T47D (cell line): ENCODE measurements at places on chromosomes 1 and 21.

- DNase-seq, result peak; percentile 22
Observed at GRCh38 chr1:210342986-210343780, 14.5 kb downstream of the HHAT start.

DNA sequence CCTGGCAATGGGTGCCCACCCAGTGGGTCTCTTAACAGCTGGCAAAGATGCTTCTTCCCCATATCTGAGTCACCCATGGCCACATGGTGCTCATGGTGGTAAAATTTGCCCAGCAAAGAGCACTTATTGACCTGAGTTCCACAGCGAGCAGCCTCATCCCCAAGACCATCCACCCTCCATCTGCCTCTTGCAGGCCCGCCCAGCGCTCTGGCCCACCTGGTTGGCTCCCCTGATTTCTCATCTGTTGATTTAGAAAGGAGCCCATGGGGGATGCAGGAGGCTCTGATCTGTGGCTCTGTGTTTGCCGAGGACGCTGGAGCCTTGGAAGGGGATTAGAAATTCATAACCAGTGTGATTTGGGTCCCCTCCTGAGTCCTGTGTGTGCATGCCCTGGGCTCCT is 657.5 kb downstream of the PTPRU start:
- no peak for DNase-seq

- DNase-seq, result no peak
Observed at GRCh38 chr1:169879034-169879840, 14.5 kb downstream of the SCYL3 start.

- peak; percentile 98 for DNase-seq
Observed at GRCh38 chr1:227762231-227762911, 27.1 kb downstream of the SNAP47 start.

DNA sequence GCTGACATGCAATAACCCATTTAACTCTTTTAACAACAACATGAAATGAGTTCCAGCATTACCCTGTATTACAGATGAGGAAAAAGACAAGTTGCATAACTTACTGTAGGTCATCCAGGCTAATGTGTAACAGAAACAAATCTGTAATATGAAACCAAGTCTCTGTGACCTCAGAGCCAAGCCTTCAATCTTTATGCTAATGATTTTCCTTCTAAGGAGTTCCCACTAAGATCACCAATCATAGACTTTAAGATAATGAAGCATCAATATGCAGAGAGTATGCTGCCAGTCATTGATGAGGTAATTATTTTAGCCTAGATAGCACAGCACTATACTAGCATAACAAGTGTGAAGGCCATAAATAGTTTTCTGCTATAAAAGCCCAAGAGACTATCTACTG is 35.6 kb upstream of the RNPC3 start:
- no peak for DNase-seq

GRCh38 chr1:228500901-228501871 is 14.0 kb downstream of the RNF187 start:
- peak; percentile 80 for DNase-seq

DNA sequence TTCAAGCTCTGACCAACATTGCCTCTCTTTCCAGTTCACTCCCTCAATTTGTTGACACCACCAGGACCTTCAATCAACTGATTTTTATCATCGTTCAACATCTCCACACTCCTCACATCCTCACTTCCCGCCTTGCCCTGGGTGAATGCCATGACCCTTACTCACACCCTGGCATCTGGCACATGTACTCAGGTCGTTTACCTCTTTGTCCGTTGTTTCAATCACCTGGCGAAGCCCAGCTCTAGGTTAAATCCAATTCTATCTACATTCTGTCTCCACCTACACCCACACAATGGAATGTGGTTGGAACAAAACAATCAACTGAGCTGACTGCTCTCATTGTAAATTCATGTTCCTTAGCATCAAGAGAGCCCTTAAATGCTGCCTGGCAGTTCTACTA is 24.2 kb upstream of the TBX15 start:
- DNase-seq, result no peak

GRCh38 chr1:85438353-85438752 is 26.6 kb downstream of the DDAH1 start:
- DNase-seq, result no peak

DNA sequence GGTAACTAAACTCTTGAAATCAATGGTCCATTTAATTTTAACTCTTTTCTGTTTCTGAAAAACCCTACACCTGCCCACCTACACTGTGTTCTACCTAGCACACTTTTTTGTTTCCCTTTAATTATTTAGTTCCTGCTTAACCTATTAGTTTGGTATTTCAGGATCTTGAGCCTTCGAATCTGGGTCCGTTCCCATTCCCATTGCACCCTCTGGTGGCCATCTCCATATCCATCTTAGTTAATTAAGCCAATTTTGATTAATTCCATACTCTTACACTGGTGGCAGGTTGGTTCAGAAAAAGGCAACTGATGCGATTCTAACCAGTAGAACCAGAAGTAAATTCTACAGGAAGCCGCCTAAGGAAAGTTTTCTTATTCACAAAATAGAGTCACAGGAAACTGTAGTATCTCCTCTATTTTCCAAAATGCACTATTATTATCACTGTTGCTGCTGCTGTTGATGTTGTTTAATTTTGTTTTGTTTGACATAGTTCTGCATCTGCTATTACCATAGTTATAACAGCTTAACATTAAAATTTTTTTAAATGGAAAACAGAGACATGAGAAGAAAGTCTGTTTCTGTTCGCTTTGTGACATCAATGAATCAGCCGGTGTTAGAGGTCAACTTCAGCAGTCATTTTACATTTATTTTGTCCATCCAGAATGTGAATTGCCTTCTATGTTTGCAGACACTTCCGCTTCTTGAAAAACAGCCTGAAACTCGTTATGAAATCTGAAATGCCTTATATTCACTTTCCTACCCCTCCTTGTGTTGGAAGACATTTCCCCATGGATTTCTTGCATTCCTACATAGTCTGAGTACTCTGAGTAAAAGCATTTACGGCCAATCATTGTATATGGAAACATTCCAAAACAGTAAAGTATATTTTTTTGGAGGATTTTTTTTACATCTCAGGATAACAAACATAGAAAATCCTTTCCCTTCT is 115.5 kb upstream of the NCAM2 start:
- peak; percentile 73 for DNase-seq

- no peak for DNase-seq
Observed at GRCh38 chr21:20572582-20572981, 425.6 kb upstream of the NCAM2 start.

GRCh38 chr1:168653567-168653966 is 75.4 kb downstream of the DPT start:
- no peak for DNase-seq

DNA sequence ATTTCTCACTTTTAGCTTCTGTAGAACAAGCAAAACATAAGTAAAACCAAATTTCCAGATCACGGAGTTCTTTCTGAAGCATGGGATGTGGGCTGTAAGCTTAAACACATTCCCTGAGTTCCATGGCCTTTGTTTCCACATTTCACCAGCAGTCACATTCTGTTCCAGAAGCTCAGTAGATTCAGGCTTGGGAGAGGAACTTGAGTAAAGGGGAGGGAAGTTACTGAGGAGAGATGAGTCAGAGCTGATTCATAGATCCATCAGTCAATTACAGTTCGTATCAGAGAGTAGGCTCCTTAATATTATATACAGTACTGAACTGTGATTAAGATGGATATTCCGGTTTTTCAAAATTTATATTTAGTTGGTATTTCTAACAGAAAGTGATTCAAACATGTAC is 614.3 kb downstream of the NCAM2 start:
- no peak for DNase-seq

DNA sequence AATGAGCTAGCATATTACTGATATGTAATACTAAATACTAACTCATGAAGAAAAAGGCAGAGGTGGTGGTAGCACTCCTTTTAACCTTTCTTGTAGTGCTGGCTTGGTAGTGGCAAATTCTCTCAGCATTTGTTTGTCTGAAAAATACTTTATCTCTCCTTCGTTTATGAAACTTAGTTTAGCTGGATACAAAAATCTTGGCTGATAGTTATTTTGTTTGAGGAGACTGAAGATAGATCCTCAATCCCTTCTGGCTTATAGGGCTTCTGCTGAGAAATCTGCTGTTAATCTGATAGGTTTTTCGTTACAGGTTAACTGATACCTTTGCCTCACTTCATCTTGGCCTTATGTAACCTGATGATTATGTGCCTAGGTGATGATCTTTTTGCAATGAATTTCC is 87.8 kb downstream of the LYPLAL1 start:
- no peak for DNase-seq

GRCh38 chr1:172775606-172776005 is 116.7 kb downstream of the FASLG start:
- DNase-seq, result no peak

GRCh38 chr1:165501970-165502348 is 41.8 kb upstream of the LRRC52 start:
- no peak for DNase-seq

GRCh38 chr1:218665221-218665620 is 320.1 kb downstream of the TGFB2 start:
- DNase-seq, result peak; percentile 29

DNA sequence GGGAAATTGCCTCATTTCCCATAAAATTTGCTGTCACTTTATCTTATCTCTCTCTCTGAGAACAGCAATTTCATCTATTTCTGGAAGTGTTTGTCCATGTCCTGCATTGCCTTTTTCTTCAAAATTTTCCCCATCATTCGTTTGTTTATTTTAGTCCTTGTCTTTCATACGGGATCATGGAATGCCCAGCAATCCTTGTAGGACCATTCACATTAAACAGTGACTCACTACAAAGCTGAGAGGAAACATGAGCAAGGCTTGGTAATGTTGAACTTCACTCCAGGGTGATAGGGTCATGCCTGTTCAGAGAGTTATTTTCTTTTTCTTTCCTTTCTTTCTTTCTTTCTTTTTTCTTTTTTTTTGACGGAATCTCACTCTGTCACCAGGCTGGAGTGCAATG is 32.2 kb upstream of the HNRNPU start:
- DNase-seq, result no peak

DNA sequence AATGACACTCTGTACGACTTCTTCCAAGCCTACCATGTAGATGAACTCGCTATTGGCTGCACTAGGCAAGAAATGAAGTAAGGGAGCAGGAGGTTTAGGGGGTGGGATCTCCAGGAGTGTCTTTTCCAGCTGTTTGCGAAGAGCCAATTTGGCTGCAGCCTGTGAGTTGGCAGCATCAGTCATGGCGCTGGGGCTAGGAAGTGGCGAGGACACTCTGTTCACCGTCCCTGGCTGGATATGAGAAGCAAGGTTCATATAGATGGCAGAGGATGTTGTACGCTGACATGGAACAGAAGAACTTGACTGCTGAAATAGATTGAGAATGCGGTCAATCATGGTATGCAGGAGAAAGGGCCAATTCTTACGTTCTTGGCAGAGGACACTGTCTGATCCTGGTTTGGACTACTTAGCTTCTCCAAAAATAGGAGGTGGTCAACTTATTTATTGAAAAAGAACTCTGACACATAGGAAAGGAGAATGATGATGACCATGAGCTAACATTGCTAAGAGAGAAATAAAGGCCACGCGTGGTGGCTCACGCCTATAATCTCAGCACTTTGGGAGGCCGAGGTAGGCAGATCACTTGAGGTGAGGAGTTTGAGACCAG is 41.2 kb downstream of the SLC27A3 start:
- DNase-seq, result no peak

DNA sequence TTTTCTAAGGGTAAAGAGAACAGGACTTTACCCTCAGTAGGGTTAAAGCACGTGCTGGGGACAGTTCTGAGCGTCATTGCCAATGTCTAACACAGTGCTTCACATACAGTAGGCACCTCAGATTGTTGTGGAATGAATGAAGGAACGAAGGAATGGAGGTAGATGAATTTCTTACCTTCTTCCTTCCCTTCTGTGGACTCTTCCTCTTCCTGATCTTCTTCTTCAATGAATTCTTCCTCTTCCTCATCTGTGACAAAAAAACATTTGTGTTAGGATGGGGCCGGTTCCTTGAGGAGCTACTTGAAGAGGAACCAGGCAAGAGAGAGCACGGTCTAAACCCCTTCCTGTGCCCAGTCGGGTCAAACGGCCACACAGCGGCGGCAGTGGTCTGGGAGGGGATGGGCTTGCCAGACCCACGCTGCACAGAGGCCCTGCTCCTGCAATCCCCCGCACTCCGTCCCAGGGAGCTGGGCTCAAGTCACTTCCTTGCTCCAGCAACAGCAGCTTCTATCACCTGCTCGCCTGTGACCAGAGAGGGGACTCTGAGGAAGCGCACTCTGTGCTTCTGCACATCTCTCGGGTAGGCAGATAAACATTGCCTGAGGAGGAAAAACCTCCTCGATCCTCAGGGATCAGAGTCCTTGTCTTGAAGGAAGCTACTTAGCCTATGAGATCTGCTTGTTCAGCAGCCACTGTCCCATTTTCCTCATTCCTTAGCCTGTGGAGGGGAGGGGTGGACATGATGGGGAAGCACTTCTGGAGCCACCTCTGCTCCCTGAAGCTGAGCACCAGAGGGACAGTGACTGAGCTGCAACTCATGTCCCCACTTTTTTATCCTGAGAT is 8.0 kb upstream of the SLC30A2 start:
- no peak for DNase-seq

DNA sequence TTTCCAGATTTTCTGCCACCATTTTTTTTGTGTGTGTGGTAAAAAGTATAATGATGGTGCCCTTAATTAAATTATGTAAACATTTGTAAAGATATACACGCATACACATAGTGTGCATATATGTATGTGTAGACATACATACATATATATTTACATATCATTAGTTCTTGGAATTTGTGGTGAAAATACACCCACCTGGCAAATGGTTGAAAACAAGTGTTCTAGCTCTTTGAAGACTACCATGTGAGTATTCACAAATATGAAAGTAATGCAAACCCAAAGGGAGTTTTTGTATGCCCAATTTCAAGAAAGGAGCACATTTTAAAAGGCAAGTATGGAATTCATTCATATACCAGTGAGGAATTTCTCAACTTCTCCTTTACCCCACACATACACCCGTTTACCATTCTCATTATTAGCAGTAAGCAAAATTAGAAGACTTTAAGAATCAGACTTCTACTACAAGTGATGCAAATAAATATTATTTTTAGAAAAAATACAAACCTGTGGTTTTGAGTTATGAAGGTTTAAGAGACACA is 8.0 kb downstream of the RABGAP1L start:
- DNase-seq, result no peak

DNA sequence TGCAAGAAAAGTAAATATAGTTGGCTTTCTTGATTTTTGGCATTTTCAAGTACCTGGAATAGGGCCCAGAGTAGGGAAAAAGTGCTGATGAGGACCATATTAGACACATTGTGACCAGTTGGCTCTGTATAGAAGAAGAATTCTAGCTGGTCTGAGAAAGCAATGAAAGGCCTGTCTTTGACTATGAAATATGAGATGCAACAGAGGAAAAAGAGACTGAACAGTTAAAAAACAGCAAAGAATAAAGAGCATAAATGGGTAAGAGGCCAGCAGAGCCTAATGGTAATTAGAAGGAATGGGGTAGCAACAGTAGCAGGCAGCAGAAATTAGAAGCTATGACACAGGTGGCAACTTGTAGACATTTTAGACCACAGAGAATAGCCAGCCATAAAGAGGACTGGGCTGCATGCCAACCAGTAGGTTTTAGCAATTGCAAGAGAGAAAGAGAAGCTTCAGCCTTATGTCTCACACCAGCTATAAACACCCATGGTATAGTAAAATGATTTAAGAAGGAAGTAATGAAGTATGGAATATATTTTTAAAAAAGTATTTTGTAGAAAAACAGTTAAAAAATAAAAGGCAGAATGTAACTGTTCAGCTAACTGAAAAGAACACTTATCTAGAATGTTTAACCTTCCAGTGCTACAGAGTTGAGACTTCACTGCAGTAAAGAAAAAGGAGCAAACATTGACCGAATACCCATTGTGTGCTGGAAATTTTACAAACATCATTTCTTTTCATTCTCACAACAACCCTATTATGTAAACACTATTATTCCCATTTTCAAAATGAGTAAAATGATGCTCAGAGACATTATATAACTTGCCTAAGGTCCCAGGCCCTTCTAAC is 114.1 kb downstream of the LHX4 start:
- DNase-seq, result no peak
